ENCODE measurements at places on chromosomes 2 and 18.

GRCh38 chr2:216694082-216694825 lies 1.1 kb downstream of the IGFBP5 start:
- peak; percentile 65 for DNase-seq

DNA sequence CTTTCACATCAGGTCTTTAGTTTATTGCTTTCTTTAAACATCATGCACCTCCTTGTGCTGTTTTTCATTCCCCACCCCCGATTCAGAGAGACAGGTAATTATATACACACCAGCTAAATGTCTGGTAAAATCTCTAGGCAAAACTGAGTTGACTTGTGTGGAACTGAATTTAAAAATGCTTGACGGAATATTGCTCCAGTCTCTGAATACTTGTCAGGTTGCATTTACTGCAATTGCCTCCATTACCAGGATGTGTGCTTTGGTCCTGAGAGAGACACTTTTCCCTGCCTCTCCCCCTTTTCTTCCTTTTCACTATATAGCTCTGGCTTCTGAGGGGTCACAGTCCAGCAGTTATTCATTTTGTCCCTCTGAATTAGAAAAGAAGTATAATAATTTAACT lies 104.0 kb downstream of the PTPRM start:
- no peak for DNase-seq

DNA sequence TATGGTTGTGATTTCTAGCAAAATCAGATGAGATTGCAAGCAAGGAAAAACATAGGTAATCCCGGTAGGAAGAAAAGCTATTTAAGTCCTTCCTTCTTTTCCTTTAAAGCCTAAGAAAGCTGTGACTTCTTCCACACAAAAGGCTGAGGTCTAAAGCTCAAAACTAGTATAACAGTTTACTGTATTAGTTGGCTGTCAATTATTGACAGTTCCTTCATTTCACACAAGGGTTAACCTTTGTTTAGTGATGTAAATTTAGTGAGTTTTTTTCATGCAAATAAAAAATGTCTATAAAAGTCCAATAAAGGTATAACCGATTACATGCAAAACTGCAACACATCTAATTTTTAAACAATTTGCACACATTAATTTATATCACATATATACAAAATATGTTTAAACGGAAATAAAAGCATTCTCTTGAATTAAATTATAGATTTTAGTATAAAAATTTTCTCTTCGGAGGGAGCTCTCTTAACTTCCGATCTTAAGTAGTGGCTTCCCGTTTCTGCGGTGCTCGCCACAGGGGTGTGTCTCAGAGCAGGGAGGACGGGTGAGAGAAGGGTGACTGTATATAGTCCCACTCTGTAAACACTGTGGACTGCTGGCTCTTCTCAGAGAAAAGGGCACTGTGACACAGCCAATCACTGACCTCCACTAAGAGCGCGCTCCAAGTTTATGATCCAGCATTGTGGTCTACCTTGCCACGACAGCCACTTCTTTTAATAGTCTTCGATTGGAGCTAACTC lies 33.4 kb downstream of the TTR start:
- no peak for DNase-seq

DNA sequence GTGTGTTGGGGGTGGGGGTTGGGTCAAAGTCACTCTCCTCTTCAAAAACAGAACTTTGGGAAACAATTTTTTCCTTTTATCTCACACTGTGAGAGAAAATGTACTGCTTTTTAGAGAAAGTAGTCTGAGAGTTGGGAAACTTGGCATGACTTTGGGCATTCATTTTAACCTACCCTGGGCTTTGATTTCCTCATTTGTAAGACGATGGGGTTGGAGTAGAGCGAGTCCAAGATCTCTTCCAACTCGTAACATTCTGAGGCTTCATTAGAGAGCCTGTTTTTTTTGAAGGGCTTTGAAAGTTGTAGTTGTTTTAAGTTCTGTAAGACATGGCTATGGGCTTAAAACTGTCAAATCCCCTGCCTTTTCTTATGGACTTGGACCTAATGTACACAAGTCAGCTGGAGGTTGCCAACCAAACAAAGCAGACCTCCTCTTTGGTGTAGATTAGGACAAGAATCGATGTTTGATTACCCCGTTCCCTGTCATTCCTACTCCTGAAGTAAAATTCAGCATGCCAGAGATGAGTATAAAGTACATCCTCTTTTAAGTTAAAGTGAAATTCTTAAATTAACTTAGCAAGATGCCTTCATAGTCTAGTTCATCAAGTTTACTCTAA lies 8.4 kb downstream of the PHLPP1 start:
- no peak for DNase-seq

GRCh38 chr2:9232886-9233285 lies 26.3 kb downstream of the ASAP2 start:
- DNase-seq, result no peak

- DNase-seq, result peak; percentile 59
Measured at GRCh38 chr2:96144481-96145035, 682 bp downstream of the DUSP2 start.

GRCh38 chr2:98768384-98769113 lies 37.6 kb upstream of the MGAT4A start:
- DNase-seq, result no peak

DNA sequence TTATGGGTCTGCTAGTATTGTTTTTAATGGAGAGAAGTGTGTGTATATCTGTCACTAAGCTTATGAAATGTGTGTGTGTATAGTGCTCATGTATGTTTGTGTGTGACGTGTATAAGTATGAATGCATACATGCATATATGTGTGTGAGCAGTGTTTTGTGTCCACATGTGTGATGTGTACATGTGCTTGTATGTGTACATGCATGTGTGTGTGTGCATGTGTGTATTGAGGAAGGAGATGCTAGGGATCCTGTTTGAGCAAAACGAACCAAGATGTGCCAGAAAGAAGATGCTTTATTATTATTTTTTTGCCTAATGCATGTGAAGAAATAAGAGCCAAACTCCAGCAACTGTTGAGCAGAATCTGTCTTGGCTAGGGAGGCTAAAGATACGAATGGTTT lies 301.3 kb upstream of the SKOR2 start:
- DNase-seq, result no peak

GRCh38 chr2:46831869-46832265 lies 83.7 kb downstream of the MCFD2 start:
- peak; percentile 2 for DNase-seq

DNA sequence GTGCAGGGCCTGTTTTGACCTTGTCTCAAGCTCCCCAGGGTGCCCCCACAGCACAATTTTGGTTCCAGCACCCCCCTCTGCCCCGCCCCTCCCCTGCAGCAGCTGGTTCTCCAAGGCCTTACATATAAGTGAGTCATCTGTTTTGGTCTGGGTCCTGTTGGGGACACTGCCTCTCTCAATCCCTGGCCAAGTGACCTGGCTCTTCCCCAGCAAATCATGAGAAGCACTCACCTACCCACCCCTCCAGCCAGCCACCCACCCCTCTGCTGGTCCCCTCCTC lies 90.5 kb downstream of the INHBB start:
- no peak for DNase-seq

- DNase-seq, result no peak
Measured at GRCh38 chr2:159396799-159397198, 110.3 kb upstream of the WDSUB1 start.

DNA sequence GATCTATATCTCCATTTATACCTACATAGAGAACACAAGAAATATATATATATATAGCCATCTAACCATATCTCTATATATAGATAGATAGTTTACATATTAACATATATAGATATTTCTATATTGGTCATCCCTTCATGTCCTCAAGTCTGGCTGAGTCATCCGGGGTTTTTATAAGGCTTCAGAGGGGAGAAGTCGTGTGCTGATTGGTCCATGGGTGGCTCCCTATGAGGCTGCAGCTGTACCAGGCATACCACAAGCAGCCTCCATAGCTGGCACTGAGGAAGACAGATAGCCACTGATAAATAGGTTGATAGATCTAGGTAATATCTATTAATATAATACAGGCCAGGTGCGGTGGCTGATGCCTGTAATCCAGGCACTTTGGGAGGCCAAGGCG lies 618.3 kb upstream of the SETBP1 start:
- no peak for DNase-seq

- no peak for DNase-seq
Measured at GRCh38 chr2:3348767-3349166, 28.9 kb downstream of the EIPR1 start.

- DNase-seq, result no peak
Measured at GRCh38 chr2:172052000-172052983, 33.0 kb upstream of the DLX1 start.

- no peak for DNase-seq
Measured at GRCh38 chr2:167749660-167750059, 497.7 kb downstream of the STK39 start.

DNA sequence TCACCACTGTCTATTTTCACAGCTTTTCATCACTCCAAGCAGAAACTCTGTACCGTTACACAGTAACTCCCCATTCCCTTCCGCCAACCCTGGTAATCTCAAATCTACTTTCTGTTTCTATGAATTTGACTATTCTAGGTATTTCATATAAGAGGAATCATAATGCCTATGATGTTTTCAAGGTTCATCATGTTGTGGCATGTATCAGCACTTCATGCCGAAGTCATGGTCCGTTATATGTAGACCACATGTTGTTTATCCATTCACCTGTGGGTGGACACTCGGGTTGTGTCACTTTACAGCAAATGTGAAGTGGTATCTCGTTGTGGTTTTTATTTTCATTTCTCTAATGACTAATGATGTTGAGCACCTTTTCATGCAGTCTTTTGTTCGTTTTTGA lies 21.6 kb downstream of the CPSF3 start:
- DNase-seq, result no peak

DNA sequence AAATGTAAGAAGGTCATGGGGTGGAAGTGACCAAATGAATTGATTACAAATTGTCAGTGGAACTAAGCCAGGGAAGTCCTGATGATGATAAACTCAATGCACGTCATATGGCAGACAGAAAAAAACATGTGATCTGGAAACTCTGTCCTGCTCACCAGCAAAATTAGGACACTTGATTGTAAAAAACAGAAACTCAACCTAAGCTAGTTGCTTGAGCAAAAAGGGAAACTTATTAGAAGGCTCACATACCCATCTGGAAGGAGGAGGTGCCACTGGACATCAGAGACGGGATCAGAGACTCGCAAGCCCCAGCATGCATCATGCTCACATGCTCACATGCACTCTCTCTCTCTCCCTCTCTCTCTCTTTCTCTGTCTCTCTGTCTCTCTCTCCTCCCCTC lies 96.8 kb downstream of the SP3 start:
- DNase-seq, result no peak

DNA sequence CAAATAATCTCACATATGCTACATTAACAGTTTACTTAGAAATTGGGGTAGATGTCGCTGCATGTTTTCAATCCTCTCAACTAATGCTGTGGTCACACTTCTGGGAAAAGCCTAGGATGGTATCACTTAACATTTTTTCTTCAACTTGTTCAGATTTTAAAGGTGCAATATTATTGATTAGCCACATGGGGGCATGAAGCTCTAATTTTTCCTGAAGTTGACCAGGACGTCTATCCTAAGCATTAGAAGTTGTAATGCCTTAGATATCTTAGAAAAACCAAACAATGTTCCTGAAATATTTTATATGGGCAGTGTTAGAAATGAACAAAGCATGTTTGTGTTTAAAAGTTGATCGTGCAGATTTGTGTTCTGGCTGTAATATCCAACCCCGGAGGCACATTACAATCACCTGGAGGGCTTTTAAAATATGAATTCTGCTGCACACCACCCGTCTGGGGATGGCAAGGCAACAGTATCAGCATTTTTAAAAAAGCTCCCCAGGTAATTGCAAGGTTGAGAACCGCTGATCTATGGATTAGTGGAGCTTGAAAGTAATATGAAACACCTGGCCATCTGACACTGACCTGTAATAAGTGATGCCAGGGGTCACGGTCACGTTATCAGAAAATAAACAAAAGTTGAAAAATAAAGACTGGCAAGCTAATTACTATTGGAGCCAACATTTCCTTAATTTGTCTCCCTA lies 100.5 kb upstream of the LMAN1 start:
- DNase-seq, result no peak

DNA sequence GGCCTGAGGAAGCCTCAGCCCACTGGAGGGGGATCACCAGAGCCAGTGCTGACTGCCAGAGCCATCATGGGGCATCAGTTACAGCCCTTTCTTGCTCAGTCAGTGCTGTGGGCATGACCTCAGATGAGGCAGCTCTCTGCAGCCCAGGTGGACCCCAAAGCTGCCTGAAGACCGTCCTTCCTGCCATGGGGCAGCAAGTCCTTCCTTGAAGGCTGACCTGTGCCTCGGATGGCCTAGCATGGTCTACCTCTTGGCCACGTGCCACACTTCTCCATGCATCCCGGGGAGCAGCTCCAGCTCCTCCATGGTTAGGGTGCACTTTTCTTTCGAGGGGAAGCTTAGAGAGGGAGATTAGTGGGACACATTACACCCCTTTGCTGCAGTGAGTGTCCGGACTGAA lies 233.4 kb downstream of the VAPA start:
- DNase-seq, result no peak

DNA sequence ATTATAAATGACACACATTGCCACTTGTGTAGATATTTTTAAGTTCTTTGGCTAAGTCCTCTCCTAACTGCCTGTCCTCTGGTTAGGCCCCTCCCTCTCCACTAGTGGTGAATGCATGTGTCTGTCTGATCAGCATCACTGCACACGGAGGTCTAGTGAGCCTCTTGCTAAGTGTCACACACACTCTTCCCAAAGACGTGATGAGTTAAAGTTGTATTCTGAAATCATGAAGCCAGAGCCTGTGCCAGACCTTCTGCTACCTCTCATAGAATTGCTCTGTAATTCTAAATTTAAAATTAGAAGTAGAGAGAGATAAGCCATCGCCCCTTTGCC lies 41.3 kb downstream of the RALB start:
- no peak for DNase-seq

DNA sequence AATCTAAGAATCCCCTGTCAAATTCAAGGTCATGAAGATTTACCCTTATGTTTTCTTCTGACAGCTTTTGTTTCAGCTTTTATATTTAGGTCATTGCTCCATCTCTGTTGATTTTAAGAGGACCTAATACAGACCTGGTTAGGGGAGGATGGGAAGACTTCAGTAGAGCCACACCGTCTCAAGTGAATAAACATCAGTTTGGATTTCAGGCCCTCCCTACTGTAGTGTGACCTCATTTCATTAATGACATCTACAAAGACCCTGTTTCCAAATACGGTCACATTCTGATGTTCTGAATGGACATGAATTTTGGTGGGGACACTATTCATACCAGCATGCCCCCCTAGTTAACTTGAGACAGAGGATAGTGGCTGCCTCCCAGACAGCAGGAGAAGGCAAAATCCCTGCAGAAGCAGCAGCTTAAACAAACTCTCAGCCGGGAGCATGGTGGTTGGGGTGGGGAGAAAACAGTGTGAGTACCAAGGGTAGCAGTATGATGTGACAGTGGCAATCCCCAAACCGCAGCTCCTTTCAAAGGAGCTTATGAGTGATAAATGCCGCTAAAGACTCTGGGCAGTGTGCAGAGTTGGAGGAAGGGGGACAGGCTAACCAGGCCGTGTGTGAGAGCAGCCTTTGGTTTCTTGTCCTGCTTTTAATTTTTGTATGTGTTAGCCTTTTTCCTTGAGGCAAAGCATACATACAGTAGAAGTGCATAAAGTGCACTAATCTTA lies 65.9 kb upstream of the TNP1 start:
- DNase-seq, result no peak

- DNase-seq, result no peak
Measured at GRCh38 chr2:205675861-205676516, 6.3 kb upstream of the NRP2 start.

All from activated naive CD4-positive, alpha-beta T cell treated with anti-CD3 and anti-CD28 coated beads, Interleukin-2, amount 10 ng/mL, durations not matched to agents 7 days and 5 days (primary cell).